ENCODE measurements at places on chromosomes 1 and 21.

- DNase-seq = no peak
These were observed 12.6 kb upstream of the RSPO1 start for GRCh38 chr1:37647281-37647680.

DNA sequence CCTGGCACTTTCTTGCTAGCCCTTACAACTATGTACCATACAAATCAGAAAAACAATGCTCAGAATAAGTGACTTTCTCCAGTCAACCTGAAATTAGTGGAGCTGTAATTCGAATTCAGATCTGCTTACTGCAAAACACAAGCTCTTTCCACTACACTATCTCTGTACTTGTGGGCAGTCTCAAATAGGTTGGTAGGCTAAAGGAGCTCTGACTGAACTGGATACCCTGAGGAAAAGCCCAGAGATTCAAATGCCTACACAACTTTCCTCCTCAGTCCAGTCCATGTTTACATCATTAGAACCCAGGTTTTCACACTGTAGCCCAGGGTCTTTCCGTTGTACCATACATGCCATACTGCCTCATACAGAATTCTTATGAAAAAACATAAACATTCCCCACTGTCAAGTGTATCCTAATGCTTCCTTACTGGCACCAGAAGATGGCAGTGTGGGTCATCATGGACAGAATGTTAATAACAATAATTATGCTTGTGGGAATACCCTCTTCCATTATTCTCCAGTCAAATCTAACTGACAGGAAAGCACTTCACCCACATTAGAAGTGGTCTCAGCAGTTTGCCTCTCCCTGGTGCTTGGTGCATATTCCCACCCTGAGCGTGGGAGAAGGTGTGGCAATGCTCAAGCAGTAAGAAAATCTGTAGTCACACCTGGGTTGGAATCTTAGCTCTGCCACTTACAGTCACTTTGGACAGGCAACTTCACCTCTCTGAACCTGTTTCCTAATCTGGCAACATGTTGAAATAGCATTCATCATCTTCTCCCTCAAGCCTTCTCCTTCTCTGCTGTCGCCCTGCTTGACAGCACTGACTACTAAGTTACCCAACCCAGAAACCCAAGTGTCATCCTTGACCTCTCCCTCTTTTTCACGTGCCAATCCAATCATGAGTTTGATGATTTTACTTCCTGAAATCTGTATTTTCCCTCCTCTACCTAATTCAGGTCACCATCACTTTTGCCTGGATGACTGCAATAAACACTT, 14.4 kb upstream of the ZFYVE9 start:
- peak; percentile 57 for DNase-seq

GRCh38 chr1:236642763-236643162, 38.4 kb upstream of the HEATR1 start:
- DNase-seq = no peak

DNA sequence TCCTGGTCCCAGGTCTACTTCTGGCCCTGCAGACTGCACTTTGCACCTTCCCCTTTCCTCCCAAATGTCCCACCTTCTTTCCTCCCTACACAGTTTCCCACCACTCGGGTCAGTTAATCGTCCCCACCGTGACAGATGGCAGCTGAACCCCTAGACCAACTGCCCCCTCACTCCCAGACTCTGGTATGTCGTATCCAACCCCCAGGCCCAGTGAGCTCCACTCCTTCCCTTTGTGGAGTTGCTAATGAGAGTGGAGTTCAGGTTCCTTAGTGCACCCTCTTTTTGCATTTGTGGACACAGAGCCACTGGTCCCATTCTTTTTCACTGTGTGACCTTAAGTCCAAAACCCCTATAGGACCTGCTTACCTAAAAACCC, 1.8 kb downstream of the MAN1C1 start:
- no peak for DNase-seq

DNA sequence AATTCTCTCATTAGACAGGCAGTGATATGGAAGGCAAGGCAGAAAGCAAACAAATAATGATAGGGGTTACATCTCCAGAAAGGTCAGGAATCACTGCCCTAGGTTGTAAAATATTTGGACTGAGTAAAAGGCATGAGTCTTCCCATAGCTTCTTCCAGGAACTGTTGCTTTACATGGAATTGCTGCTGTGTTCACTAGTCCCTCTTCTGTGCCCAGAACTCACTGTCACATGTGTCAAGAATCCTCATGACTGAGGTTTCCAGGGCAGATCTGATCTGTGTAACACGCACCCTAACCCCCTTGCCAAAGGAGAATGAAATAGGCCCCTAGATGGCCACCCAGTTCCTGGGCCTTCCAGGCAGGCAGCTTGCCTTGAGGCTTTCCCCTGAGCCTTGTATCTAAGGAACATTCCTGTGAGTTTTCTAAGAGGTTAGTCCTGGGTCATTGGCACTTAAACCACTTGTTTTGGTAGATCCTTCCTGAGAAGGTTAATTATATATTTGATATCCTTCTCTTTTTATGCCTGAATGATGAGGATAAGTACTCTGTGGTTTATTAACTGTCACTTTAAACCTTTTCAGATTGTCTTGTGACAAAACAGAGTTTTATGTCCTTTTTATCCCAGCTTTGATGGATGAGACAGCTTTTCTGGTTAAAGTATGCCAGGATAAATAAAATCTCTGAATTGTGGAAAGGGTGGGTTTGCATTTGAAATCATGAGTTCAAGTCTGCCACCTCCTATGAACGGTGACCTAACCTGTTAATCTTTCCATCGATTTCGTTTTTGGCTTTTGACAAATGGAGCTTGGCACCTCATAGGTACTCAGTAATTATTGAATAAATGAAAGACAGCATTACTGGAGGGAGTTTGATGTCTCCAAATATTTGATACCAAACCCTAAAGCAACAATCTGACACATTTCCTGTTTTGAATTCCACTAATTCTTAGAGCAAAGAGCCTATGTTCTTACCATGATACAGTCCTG, 163.3 kb downstream of the DHRS3 start:
- no peak for DNase-seq

DNA sequence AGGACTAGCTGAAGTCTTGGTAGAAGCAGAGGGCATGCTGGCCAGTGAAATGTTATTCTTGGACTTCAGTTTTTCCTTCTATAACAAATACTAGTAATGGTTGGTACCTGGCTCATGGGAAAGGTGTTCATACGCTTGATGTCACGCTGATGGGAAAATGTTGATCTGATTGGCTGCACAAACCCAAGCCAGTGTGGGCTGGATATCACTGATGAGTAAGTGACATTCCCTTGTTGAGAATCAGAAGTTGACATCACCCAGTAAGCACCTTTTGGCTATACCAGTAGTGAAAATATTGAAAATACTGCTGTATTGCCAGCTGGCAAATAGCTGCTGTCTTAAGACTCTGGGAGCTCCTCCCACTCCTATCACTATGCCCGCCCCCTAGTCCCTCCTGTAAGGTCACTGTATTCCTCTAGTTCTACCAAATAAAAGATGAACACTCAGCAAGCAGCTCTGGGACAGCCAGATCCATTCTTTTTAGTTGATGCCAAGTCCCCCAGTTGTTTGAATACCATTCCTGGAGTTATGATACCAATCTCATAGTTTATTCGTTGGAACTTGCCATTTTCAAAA, 168.2 kb downstream of the GRIK1 start:
- DNase-seq = no peak

GRCh38 chr1:154752273-154753030, 117.6 kb downstream of the KCNN3 start:
- no peak for DNase-seq

DNA sequence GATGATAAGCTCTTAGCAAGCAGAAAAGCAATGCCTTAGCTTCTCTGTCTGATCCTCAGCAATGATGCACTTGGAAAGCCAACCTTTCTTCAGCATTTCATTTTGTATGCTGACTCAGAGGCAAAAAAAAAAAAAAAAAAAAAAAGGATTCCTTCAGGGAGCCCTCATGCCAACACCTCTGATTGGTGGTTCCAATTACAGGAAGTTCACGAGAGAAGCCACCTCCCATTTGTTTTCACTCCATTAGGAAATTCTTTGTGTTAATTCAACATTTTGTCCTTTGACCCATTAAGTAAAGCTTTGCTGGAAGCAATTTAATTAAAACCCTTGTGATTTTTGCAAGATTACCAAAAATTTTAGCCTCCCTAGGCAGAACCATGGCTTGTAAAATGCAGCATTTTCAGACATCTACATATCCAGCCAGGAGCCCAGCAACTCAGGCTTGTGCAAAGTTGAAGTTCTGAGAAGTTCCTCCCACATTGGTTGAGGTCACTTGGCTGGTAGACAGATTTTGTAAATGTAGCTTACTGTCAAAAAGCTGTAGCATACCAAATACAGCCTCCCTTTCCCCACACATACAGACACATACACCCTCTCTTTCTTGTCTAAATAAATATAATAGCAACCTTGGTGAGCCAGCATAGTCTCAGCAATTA, 27.1 kb upstream of the VTCN1 start:
- no peak for DNase-seq

DNA sequence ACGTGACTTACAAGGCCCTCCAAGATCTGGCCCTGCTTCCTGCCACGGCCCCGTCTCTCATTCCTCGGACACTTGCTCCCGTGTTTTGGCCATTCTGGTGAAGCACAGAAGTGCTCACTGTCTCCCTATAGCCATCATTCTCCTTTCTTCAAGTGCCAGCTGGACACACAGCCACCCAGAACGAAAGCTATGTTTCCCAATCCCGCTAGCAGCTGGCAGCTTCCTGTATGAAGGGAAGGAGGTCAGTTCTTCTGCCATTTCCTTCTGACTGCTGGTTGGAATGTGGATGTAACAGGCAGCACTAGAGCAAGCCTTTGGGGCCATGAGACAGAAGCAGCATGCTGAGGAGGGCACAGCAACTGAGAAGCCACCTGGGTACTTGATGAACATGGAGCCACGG, 82.8 kb downstream of the TGFBR3 start:
- no peak for DNase-seq

DNA sequence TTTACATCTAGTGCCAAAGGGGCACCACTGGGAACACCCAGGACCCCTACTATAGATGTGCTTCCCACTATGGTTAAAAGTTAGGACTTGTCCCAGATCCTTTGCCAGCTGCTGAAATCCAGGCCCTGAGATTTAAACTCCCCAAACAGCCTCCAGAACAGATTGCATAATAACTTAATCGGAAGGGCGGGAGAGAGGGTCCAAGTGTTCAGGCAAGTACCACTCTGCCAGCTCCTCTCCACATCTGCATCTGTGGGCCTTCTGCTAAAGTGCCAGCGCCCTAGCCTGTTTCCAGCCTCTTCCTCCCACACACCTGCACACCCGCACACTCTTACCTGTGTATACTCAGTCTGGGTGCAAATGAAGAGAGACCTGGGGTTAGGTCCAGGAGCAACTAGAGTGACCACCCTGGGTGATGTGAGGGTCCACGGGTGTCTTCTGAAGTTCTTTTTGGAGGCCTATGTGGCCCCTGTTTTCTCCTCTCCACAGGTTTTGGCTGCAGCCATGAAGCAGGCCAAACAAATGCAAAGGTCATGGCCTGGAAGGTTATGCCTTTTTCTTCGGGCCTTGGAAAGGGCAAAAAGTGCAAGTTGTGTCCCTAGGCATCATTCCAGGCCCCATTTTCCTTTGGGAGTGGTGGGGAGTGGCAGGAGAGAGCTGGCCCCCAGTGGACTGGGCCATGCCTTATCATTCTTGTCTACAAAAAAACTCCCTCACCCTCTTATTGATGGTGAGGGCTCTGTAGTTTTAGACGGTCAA, 29.3 kb downstream of the KIRREL1 start:
- no peak for DNase-seq

DNA sequence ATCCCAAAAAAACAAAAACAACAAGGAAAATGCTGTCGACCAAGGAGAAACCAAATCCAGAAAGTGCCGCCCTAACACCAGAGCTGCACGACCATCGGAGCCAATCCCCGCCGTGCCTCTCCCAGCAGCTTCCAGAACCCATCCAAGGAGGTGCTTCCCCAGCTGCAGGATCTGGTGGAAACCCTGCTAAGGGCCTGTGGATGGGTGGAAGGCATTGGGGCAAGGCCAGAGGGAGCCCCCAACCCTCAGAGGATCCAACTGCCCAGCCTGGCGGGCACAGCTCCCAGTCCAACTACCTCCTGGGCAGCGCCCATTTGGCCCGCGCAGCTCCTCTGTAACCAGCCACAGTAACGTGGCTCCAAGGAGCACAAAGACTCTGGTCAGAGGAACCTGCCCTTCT, 81.6 kb downstream of the NPHP4 start:
- DNase-seq = no peak

GRCh38 chr1:155081472-155082300, 3.0 kb downstream of the EFNA3 start:
- DNase-seq = no peak

- DNase-seq = no peak
These were observed 87.2 kb downstream of the GIPC2 start for GRCh38 chr1:78132948-78133322.

DNA sequence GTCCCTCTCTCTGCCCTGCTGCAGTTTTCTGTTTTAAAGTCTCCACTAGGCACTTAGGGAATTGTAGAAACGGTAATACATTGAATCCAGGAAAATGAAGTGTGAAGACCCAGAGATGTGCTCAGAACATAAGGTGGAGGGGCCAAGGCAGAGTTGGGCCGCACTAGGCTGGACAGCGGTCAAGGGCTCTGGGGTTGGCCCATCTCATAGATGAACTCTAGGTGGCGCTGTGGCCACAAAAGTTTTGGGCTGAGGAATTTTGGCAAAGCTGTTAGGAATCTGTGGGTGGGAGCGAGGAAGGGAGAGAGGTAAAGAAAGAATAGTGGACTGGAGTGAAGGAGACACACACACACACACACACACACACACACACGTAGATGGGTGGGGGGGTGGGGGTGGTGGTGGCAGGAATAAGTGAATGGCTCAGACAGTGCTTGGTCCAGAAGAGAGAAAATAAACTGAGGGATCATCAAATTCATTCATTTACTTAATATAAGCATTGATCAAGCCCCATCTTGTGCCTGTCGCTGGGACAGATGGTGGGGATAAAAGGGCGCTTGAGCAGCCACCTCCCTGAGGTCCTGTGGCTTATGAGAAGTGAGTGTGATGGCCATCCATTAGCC, 258.5 kb downstream of the TRABD2B start:
- DNase-seq = no peak

GRCh38 chr1:5503556-5504363, 488.5 kb downstream of the NPHP4 start:
- no peak for DNase-seq

- DNase-seq = no peak
These were observed 118.4 kb upstream of the NR5A2 start for GRCh38 chr1:199909137-199909536.

- DNase-seq = no peak
These were observed 83.4 kb upstream of the ACTL8 start for GRCh38 chr1:17671741-17672140.

DNA sequence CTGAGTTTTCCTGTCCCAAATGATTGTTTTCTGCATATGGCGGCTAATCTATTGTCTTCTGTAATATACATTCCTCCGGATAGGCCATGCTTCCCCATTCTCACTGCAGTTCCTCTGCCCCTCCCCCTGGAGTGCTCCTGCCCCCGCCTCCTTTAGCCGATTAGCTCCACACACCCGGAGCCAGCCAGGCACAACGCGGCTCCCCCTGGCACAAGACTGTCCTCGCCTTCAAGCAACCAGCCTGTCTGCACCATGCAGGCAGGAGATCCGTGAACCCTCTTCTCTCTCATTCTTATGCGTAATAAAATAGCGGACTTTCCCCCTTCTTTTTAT, 18.0 kb downstream of the SERTAD4 start:
- no peak for DNase-seq

- DNase-seq = no peak
These were observed 468.1 kb downstream of the ADGRL2 start for GRCh38 chr1:82268826-82269225.
